GM12878 (cell line): ENCODE measurements at places on chromosomes 3 and 15.
A peak's percentile ranks its signal among the peaks of the same experiment; 100 is the strongest.

DNA sequence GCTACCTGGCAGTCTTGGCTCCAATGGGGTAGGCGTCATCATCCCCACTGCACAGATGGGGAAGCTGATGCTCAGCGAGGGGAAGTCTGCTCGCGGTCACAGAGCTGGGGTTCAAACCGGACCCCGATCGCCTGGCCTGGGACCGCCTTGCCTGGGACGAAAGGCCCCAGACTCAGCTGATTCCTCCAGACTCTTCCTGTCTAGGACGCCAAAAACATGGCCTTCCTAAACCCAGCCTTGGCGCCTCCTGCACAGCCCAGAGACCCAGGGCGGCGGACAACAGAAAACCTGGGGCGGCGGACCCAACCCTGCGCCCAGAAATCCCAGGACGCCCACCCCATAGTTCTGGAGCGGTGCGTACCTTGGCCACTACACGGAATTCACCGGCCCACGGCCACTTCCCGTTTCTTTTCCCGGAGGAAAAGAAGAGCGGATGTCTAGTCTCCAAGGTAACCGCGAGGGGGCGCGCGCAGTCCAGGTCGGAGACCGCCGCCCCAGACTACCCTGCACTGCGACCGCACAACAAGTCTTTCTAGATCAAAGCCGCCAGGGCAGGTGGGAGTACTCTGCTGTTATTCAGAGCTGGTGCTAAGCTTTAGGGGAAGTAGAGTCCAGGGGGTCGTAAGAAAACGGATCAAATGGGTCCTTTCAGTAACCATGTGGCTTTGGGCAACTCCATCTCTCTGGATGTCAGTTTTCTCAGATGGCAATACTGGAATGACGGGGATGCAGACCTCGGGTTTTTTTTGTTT is 4.9 kb upstream of the IL17RD start:
- DNase-seq: no peak

- no peak for DNase-seq
Measured at GRCh38 chr3:77816366-77816765, 776.5 kb downstream of the ROBO2 start.

DNA sequence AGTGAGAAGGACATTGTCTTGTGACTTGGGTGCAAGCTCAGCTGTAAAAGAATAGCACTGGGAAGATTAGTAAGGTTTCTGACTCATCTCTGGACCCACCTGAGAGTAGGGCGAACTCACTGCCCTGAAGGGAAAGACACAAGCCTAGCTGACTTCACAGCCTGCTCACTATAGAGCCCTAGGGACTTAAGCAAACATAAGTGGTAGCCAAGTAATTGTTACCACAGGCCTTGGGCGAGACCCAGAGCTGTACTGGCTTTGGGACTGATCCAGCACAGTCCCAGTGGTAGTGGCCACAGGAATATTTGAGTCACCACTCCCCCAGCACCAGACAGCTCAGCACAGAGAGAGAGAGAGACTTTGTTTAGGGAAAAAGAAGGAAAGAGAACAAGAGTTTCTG is 429.9 kb downstream of the TBL1XR1 start:
- no peak for DNase-seq

DNA sequence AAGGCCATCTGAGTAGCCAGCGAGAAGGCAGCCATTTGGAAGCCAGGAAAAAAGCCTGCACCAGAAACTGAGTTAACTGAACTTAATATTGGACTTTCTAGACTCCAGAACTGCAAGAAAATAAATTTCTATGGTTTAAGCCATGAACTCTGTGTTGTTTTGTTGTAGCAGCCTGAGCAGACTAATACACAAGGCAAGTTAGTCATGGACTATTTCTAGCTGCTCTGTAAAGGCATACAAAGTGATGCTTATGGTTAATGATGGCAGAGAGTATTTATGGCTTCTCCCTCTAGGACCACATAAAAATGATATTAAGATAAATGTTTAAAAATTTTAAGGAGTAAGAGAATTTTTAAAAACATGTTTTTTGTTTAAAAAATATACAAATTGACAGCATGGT is 37.1 kb downstream of the PROS1 start:
- DNase-seq: no peak

- peak; percentile 64 for DNase-seq
Measured at GRCh38 chr3:138371070-138371965, 22.9 kb downstream of the MRAS start.

GRCh38 chr3:100761211-100761942 is 52.1 kb downstream of the TFG start:
- DNase-seq: no peak

GRCh38 chr15:85314633-85315032 is 65.8 kb upstream of the AKAP13 start:
- no peak for DNase-seq

DNA sequence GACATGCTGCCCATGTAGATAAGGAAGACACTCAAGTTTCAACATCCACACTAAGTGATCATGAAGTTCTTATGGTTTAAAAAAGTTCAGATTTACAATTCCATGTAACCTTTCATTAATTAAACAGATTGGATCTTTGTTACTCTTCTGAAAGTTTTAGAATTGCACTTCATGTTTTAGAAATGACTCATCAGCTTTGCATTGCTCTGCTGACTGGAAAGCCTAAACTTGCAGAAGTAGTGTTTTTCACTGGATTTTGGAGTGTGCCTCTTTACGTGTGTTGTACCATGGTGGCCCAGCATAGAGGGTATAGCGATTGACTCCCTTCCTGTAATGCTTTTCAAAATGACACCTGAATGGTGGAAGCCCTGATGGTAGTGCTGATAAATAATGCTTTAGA is 157.9 kb downstream of the BBX start:
- DNase-seq: no peak

- no peak for DNase-seq
Measured at GRCh38 chr3:66554178-66554577, 53.4 kb upstream of the LRIG1 start.

DNA sequence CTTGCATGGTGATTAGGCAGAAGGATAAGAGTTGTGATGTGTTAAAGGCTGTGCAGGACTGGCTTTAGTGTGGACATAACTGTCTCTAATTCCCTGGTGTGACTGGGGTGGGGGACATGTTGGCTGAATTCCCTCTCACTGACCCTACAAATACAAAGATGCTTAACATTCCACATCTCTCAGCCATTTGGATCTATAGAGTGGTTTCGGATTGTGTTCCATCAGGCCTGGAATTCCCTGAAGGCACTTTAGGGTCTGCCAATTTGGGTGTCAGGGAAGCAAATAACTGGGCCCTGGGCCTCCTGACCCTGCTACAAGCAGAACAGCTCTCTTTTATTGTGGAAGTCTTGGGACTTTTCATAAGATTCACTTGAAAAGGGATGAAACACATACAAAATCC is 56.2 kb downstream of the ARHGEF26 start:
- DNase-seq: no peak

DNA sequence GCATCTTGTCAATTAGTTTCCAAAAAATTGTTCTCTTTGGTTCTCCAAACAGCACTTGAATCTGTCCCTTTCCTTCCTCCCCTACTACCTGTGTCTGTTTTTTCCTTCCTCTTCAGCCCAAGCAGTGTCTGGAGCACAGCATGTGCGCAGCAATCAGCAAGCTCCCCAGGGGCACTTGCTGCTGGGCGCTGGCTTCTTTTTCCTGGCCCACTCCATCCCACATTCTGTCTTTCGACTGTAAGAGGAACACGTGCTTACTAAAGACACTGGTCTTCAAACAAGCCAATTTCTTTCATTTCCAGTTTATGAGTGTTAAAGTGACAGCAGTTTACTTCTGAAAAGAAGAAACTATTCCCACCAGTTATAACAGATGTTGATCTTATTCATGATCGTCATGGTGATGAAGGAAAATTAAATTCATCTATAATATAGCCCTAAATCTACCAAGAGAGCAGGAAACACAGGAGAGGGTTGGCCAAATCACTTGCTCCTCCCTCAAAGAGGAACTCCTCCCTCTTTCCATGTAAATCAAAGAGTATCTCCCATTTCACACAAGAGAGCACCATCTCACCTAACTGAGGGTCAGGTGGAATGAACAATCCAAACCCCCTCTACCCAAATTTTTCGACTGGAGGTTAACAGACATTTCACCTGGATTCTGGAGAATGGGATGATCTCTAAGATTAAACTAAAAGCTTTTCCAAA is 115.4 kb downstream of the IGF2BP2 start:
- no peak for DNase-seq
